ENCODE measurements at places on chromosomes 4 and X. TPM values are rescaled to one million over a fixed set of nuclear protein-coding genes. Genes with fewer than 3 reads are reported as not detected.

Gene DMP1
- not detected for total RNA-seq

Gene AR
- 9.3 TPM for total RNA-seq

Gene FAM9C
- total RNA-seq = not detected

Gene TMPRSS11F
- 0.72 TPM for total RNA-seq

Gene DDX53
- not detected for total RNA-seq

Gene MID1
- total RNA-seq = 23.5 TPM

Gene NEXMIF
- 2.5 TPM for total RNA-seq

Gene NELFA
- total RNA-seq = 33.1 TPM

Gene GCNA
- total RNA-seq = 3.2 TPM

Gene PRRG3
- 13.2 TPM for total RNA-seq

Gene MAGEB2
- total RNA-seq = not detected

Gene CT47B1
- not detected for total RNA-seq

Gene PCSK1N
- total RNA-seq = 2.5 TPM

Gene KLB
- total RNA-seq = not detected

Gene GIMD1
- not detected for total RNA-seq

Gene SPANXN5
- not detected for total RNA-seq

Gene LRP2BP
- total RNA-seq = 7.6 TPM

Gene AMTN
- total RNA-seq = not detected

Gene BEX4
- 24.9 TPM for total RNA-seq

Gene IL13RA1
- 33.2 TPM for total RNA-seq

Gene TLR6
- total RNA-seq = 1.9 TPM

Gene CDX4
- total RNA-seq = not detected

Gene SYAP1
- 18.7 TPM for total RNA-seq

Gene PPP2R2C
- total RNA-seq = 8.8 TPM

Gene CSAG3
- total RNA-seq = not detected

Gene TRIM60
- total RNA-seq = not detected

Gene ATP8A1
- 14.8 TPM for total RNA-seq

Gene KLF8
- 9.8 TPM for total RNA-seq

Gene ANXA10
- total RNA-seq = not detected

Gene UBL4A
- total RNA-seq = 71.7 TPM

Gene PPARGC1A
- 112 TPM for total RNA-seq

Gene NRK
- 256 TPM for total RNA-seq

Gene ARHGAP4
- total RNA-seq = 19.6 TPM

Gene IQSEC2
- 14.9 TPM for total RNA-seq

Gene ESX1
- total RNA-seq = not detected

Data from tongue (tissue), 3 donors.